ENCODE measurements at places on chromosomes 6 and 20.

- no peak for DNase-seq
Observed at GRCh38 chr6:8218861-8219260, 116.5 kb upstream of the EEF1E1 start.

DNA sequence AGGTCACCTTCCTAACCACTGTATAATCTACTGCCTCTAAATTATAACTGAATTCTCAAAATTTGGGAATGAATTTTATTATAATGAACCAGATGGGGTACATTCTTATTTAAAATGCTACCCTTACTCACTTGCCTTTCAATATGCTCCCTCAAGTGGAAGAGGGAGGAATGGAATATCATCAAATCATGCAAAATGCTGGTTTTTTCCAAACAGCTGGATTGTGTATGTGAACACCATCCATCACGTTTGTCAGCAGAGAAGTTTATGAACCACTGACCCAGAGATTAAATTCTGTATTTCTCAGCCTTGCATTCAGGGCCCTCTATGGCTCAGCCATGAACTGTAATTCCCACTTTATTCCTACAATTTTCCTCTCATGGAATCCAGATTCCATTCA, 40.5 kb downstream of the CBLN4 start:
- DNase-seq = no peak

GRCh38 chr6:52136055-52136454, 48.6 kb upstream of the PKHD1 start:
- DNase-seq = no peak

DNA sequence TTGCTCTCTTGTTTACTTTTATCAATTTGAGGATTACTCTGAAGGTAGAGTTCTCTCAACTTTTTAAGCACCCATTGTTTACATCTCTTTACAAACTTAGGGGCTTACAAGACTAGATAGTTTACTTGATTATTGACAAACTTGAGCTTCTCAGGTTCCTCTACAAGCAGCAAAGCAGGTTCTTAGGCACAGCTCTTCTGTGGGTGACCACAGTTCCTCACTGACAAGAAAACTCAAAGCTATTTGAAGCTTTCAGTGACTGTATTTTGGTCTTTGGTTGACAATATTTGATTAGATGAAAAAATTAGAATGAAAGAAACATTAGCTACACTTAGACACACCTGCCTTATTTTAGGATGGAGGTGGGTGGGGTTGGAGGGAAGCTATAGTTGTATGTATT, 327.3 kb upstream of the RUNX2 start:
- DNase-seq = no peak

- DNase-seq = no peak
Observed at GRCh38 chr20:41249411-41250281, 67.9 kb downstream of the ZHX3 start.

- DNase-seq = no peak
Observed at GRCh38 chr20:38997622-38998021, 35.5 kb downstream of the DHX35 start.

DNA sequence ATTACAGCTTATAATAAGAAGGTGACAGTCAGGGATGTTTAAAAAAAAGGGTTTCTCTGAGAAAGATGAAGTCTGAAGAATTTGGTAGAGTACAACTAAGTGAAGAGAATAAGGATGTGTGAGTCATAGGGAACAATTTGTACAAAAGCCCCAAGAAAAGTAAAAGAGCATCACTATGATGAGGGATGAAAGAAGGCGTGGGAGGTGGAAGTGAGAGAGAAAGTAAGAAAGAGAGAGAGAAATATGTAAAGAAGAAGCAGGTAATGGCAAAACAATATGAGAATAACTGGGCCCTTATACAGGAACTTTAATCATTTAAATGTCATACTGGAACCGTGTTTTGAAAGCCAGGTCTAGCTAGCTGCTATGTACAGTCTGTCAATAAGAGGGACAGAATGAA, 179.4 kb downstream of the ASCC3 start:
- no peak for DNase-seq

DNA sequence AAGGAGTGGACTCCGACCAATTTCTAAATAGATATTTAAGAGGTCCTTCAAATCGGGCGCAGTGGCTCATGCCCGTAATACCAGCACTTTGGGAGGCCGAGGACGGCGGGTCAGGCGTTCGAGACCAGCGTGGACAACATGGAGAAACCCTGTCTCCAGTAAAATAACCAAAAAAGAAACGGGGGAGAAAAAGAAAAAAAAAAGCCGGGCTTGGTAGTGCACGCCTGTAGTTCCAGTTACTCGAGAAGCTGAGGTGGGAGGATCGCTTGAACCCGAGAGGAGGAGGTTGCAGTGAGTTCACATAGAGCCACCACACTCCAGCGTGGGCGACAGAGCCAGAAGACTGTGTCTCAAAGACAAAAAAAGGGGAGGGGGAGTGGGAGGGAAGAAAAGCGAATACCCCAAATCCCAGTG, 53.3 kb upstream of the HFE start:
- no peak for DNase-seq

- no peak for DNase-seq
Observed at GRCh38 chr20:50108556-50109235, 4.3 kb downstream of the UBE2V1 start.

- DNase-seq = no peak
Observed at GRCh38 chr20:32141465-32141980, 32.0 kb downstream of the TM9SF4 start.

Measured in chondrocyte (in vitro differentiated cells).